Fibroblast of skin of left quadriceps (primary cell): ENCODE measurements at places on chromosomes 3 and 15.

- no peak for DNase-seq
Observed at GRCh38 chr3:173538410-173538809, 140.9 kb downstream of the NLGN1 start.

DNA sequence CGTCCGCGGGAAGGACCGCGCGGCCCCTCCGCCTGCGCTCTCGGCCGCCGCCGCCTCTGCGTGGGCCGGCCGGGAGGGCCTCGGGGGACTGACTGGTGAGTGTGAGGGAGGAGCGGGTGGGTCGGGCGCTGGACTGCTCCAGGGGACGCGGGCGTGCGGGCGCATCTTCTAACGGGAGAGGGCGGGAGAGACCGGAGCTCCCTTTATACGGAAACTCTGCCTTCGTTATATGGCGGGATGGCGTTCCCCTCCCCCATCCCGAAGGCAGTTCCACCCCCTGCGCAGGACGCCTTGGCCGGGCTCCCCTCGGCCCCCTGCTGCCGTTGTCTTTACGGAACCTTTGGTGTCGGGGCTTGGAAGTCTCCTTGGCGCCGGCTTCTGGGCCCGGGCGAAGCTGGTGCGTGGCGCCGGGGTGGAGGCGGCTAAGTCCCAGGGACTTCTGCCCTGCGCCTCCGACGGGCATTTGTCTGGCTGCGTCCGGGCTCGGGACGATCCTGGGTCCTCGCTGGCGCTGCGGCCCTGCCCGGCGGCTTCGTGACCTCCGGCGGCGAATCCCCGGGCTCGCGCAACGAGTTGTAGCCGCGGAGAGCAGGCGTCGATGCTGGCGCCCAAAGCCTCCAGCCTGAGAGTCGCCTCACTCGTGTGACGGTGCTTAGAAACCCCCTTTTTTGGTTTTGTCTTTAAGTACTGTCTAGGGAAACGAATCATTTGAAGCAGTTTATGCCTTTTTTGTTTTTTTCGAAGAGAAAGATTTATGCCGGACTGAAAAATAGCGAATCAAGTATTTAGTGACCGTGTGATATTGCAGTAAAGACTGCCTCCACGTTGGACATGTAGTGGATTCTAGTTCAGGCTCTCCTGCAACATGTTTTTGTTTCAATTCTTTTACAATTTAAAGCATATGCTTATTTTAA is 623 bp downstream of the ZNF639 start:
- peak; percentile 45 for DNase-seq

- DNase-seq = no peak
Observed at GRCh38 chr15:41884458-41884857, 9.4 kb downstream of the SPTBN5 start.

DNA sequence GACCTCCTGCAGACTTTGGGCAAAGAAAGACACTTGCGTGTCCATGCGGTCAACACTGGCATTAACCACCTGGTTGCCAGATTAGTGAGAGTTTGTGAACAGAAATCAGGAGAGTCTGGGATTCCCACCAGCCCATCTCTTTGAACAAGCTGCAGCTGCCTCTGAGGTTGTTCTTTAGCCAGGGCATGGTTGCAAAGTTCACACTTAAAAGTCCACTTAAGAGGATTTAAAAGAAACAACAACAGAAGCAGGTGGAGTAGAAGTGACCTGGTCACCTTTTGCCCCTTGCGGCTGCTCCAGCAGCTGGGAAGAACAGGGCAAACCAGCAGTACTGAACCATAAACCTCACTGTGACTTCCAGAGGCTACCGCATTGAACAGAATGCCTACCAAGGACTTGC is 97.3 kb downstream of the FOXB1 start:
- no peak for DNase-seq

DNA sequence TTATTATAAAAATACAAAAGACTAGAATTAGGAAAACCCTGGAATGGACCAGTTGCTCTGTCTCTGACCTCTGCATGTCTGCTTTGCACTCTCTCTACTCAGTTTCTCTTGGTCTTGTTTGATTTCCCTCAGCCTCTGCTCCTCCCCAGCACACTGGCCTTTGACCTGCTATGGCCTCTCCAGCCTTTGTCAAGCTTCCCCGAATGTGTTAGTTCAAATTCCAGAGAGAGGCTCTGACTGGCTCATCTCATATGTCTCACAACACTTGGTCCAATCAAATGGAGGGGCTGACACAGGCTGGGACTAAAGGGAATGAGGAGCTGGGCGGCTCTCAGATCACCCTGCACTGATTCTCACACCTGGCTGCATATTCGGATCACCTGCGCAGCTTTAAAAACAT is 52.4 kb upstream of the CMTM8 start:
- no peak for DNase-seq

GRCh38 chr15:82124331-82125263 is 78.8 kb upstream of the MEX3B start:
- no peak for DNase-seq

DNA sequence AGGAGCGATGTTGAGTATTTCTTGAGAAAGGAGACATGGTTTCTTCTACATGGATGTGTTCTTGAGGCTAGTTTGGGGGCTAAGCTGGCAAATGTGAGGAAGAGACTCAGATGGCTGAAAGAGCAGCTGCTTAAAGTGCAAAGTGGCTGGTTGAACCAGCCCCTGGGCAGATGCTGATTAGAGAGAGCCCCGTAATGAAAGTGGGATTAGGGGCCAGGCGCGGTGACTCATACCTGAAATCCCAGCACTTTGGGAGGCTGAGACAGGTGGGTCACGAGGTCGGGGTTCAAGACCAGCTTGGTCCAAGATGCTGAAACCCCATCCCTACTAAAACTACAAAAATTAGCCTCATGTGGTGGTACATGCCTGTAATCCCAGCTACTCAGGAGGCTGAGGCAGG is 75.0 kb upstream of the GCNT3 start:
- DNase-seq = no peak

GRCh38 chr15:68203956-68204355 is 1.2 kb downstream of the CALML4 start:
- DNase-seq = no peak

DNA sequence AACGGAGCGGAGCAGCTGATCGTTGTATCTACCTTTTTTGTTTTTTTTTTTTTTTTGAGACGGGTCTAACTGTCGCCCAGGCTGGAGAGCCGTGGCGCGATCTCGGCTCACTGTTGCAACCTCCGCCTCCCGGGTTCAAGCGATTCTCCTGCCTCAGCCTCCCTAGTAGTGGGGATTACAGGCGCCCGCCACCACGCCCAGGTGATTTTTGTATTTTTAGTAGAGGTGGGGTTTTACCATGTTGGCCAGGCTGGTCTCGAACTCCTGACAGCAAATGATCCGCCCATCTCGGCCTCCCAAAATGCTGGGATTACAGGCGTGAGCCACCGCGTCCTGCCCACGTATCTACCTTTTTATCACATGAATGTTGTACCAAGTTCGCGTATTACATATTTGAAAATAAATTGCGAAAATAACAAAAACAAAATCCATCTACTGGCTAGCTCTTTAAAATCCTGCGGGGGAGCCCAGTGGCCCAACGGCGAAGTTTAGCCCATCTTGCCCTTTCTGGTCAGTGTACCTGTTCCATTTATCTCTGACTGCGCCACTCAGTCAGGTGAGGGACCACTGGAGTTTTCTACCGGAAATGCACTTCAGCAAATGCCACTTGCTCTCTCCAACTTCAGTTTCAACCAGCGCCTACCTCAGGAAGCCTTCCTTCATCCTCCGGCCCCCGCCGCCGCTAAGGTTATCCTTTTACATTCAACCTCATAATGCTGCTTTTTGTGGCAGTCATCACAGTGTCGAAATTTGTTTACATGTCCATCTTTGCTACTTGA is 1.2 kb upstream of the EIF3J start:
- DNase-seq = no peak

- no peak for DNase-seq
Observed at GRCh38 chr3:33186524-33187367, 31.9 kb downstream of the SUSD5 start.

GRCh38 chr3:155321418-155321817 is 27.9 kb upstream of the STRIT1 start:
- no peak for DNase-seq

- no peak for DNase-seq
Observed at GRCh38 chr15:89244574-89244903, 760 bp downstream of the FANCI start.

DNA sequence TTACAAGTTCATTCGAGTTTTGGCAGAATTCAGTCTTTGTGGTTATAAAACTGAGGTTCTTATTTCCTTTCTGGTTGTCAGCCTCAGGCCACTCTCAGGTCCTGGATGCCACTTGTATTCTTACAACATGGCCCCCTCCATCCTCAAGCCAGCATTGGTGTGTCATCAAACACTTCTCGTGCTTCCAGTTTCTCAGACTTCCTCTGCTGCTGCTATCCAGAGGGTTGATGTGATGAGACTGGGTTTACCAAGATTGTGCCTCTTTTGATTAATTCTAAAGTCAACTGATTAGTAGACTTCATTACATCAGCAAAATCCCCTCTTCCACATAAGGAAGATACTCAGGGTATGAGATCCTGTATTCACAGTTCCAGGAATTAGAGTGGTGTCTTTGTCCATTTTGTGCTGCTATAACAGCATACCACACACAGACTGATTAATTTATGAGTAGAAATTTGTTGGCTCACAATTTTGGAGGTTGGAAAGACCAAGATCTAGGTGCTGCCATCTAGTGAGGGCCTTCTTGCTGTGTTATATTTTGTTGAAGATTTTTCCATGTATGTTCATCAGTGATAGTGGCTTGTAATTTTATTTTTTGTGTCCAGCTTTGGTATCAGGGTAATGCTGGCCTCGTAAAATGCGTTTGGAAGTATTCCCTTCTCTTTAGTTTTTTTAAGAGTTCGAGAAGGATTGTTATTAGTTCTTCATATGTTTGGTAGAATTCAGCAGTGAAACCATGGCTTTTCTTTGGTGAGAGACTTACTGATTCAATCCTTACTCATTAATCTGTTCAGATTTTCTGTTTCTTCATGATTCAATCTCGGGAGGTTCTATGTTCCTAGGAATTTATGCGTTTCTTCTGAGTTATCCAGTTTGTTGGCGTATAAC is 11.1 kb downstream of the LRCH3 start:
- no peak for DNase-seq

GRCh38 chr15:62828364-62828763 is 214.2 kb upstream of the TPM1 start:
- DNase-seq = no peak

- no peak for DNase-seq
Observed at GRCh38 chr3:72892870-72893269, 5.0 kb downstream of the GXYLT2 start.

GRCh38 chr3:4945324-4945723 is 33.9 kb upstream of the BHLHE40 start:
- DNase-seq = no peak

GRCh38 chr3:175270198-175270837 is 411.2 kb downstream of the NAALADL2 start:
- peak; percentile 66 for DNase-seq

- DNase-seq = peak; percentile 68
Observed at GRCh38 chr3:142595581-142595950, 627 bp upstream of the PLS1 start.

DNA sequence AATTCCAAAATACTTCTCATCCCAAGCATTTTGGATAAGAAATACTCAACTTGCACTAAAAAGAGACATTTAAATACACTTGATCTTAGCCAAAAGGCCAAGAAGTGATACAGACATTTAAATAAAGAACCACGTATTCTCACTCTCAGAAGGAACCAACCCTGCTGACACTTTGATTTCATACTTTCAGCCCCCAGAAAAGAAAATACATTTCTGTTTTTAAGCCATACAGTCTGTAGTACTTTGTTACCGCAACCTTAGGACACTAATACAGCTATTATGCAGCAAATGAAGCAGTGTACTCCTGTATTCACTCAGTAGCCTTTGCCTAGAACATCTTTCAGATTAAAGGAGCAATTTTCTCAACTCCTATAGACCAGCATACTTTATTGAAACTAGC is 86.7 kb downstream of the TBC1D5 start:
- no peak for DNase-seq

- DNase-seq = peak; percentile 17
Observed at GRCh38 chr3:32018757-32019564, 37.4 kb downstream of the ZNF860 start.

DNA sequence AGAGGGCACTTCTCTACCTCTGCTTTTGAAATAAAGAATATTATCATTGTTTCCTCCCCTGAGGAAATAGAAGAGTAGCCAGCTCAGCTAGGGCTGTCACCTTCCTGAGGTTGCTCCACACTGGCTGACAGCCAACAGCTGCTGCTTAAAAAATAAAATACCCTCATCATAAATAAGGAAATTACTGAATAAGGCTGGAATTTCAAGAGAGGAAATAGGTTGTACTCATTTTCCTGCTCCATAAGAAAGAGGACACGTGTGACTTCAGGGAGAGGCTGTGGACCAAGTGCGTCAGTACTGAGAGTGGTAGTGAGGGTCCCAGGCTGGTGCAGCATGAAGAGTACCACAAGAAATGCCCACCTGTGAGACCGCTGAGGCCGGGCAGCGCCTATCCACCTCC is 8.1 kb upstream of the C2CD4B start:
- no peak for DNase-seq

- DNase-seq = no peak
Observed at GRCh38 chr3:13693441-13693840, 144.5 kb downstream of the FBLN2 start.

- no peak for DNase-seq
Observed at GRCh38 chr3:87179642-87180041, 47.5 kb upstream of the CHMP2B start.

- DNase-seq = no peak
Observed at GRCh38 chr15:69158843-69159240, 1.6 kb upstream of the GLCE start.

- DNase-seq = no peak
Observed at GRCh38 chr3:154085071-154085470, 36.1 kb upstream of the ARHGEF26 start.

GRCh38 chr15:51104512-51104911 is 9.8 kb upstream of the TNFAIP8L3 start:
- no peak for DNase-seq

- DNase-seq = no peak
Observed at GRCh38 chr15:69562116-69562515, 109.5 kb downstream of the RPLP1 start.

DNA sequence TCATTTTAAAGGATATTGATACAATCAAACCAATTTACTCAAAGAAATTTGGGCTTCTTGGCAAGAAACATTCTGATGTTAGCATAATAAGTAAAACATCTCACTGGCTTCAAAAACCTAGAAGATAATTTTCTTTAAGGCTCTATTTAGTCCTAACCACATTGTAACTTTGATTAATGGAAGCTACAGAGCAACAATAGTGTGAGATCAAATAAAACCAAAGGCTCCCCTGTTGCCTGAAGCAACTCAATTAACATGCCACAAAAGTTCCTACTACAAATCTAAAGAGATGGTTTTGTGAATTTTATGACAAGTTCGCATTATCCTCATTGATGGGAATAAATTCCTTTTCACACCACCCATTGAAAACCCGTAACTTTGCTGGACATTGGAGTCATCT is 5.9 kb downstream of the DPH6 start:
- no peak for DNase-seq

DNA sequence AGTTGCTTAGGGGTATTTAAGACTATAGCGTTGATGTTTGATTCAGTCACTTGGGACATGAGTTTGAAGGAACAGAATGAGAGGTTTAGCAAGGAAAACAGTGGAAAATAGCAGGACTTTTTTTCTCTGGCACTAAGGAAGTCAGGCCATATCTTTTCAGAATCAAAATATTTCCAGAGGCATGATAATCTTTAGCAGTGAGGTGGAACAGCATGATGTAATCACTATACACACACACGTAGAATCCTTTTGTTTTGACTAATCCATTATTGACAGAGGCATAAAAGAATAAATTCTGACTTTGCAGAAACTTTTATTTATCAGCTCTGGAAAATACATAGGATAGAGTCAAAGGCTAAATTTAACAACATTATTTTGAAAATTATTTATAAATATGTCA is 174.1 kb downstream of the ZPLD1 start:
- no peak for DNase-seq
